ENCODE measurements at places on chromosomes 13 and 19.

- DNase-seq, result peak; percentile 25
Observed at GRCh38 chr19:58218899-58219298, 9.8 kb upstream of the ZNF544 start.

GRCh38 chr13:97849305-97849704, 104.2 kb upstream of the IPO5 start:
- peak; percentile 50 for DNase-seq

- DNase-seq, result no peak
Observed at GRCh38 chr13:22049384-22049783, 378.5 kb downstream of the FGF9 start.

DNA sequence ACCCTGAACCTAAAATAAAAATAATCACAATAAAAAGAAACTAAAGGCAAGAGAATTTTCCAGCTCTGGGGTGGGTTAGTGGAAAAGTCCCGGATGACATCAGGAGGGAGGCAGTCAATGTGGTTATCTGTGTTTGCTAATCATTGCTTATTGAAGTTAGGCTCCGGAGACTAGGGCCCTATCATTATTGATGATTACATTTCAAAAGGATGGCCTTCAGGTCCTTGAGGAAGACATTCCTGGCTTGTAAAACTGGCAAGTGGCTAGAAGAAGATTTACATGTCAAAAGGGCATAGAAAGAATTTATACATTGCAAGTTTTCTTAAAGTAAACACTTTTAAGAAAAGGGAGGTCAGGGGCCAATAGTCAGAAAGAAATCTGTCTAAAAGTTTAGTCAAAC, 123.4 kb downstream of the POSTN start:
- no peak for DNase-seq

DNA sequence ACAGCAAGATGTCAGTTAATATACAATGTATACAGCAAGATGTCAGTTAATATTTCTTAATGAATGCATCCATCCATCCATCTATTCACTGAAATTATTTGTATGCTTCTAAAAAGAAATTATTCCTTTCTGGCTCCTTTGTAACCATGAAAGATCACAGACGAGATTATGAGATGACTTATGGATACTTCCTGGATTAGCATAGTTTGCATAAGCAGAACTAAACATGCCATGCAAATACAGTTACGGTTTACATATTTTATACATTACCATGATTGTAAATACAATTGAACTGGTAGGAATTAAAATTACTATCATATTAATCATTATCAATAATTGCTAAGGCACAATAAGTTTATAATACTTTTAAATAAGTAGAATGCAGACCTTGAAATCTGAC, 32.7 kb downstream of the NALCN start:
- DNase-seq, result no peak

- DNase-seq, result peak; percentile 67
Observed at GRCh38 chr13:23980160-23980551, 82.9 kb upstream of the C1QTNF9B start.

DNA sequence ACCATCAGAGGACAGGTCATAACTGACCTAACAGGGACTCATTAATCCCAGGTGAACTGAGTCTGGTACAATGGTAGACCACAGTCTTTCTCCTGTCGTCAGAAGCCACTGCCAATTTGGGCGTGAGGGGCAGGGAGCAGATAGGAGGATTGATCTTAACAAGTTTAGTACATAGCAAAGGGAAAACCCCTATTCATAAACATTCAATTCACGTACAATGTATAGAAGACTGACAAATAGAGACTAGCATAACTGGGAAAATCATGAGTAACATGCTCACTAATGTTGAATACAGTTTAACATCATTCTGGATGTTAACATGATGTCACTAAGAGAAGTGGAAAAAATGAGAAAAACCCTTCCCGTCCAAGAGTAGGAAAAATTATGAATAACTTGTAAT, 54.1 kb downstream of the SLC7A1 start:
- DNase-seq, result no peak

DNA sequence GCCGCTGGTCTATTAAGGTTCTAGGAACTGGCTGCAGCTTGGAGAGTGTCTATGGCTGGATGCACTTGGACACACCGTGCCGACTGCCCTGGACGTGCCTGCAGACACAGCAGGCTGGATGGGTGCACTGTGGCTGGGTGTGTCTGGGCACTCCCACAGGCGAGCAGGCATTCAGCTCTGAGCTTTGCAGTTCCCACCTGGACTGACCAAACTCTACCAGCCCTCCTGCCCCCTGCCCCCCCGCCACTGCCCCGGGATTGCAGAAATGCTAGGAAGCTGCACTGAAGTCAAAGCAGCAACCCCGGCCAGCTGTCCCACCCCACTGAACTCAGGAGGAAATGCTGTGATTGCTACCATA, 7.0 kb upstream of the LRP3 start:
- DNase-seq, result no peak

DNA sequence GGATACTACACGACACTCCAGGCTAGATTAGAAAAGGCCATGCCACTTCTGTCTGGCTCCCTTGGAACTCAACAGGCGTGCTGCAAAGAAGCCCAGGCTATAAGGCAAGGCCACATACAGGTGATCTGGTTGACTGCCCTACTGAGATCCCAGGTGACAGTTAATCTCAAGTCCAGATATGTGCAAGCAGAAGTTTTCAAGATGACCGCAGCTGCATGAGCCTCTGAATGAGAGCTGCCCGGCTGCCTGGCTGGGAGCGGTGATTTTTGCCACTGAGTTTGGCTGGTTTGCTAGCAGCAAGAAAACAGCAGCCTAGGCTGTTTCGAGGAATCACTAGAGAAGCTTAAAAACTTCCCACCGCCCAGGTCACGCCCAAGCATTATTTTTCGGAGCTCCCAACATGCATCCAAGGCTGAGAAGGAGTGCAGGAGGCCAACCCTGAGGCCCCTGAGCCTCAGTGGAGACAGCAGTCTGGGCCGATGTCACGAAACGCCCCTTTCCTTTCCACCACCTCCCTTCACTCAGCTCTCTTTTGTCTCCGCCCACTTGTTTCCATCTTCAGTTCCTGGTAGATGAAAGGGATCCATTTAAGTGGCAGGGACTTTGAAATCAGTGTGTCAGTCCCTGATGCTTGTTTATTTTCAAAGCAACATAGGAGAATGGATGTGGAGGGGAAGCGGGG, 14.0 kb upstream of the URI1 start:
- no peak for DNase-seq

- DNase-seq, result peak; percentile 9
Observed at GRCh38 chr13:83730674-83731073, 151.6 kb downstream of the SLITRK1 start.

DNA sequence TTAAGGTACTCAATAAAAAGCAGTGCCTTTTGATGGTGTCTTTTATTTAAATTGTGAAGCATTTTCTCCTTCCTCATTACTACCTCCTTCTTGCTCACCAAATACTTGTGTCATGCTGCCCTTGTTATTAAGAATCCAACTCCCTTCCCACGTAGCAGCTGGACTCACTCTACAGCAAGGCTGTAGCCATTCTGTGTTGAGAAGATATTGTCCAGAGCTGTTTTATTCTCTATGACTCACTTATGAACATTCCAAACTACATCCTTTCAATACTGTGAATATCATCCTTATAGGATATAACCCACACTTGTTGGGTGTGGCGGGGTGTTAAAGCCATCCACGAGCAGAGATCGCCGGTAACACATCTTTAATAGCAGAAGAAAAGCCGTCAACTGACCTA, 1671.5 kb upstream of the SLC10A2 start:
- DNase-seq, result no peak

DNA sequence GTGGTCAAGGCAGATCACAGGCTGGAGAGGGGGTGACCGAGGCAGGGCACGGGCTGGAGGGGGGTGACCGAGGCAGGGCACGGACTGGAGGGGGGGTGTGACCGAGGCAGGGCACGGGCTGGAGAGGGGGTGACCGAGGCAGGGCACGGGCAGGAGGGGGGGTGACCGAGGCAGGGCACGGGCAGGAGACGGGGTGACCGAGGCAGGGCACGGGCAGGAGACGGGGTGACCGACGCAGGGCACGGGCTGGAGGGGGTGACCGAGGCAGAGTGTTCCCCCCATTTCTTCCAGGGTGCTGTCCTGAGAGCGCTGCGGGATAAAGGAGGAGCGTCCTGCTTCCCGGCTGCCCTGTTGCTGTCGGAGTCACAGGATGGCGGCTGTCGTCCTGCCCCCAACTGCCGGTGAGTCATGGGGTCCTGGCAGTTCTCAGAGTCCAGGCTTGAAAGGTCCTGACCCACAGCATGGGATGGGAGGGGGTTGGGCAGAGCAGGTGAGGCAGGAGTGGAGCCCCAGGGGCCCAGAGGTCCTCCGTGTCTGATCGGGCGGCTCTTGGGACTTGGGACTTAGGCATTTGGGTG, 5.3 kb downstream of the ZNF557 start:
- no peak for DNase-seq

- no peak for DNase-seq
Observed at GRCh38 chr13:28429096-28429495, 65.8 kb downstream of the FLT1 start.

GRCh38 chr13:99655351-99656091, 154.2 kb downstream of the TM9SF2 start:
- DNase-seq, result peak; percentile 91

DNA sequence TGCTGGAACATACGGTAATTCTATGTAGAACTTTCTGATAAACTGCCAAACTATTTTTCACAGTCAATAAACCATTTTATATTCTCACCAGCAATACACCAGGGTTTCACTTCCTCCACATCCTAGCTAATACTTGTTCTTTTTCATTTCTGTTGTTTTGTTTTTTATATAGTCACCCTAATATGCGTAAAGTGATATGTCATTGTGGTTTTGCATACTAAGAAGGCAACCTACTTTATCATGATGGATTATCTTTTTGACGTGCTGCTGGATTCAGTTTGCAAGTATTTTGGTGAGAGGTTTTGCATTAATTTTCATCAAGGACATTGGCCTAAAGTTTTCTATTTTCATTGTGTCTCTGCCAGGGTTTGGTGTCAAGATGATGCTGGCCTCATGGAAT, 1384.1 kb downstream of the UQCRFS1 start:
- no peak for DNase-seq

DNA sequence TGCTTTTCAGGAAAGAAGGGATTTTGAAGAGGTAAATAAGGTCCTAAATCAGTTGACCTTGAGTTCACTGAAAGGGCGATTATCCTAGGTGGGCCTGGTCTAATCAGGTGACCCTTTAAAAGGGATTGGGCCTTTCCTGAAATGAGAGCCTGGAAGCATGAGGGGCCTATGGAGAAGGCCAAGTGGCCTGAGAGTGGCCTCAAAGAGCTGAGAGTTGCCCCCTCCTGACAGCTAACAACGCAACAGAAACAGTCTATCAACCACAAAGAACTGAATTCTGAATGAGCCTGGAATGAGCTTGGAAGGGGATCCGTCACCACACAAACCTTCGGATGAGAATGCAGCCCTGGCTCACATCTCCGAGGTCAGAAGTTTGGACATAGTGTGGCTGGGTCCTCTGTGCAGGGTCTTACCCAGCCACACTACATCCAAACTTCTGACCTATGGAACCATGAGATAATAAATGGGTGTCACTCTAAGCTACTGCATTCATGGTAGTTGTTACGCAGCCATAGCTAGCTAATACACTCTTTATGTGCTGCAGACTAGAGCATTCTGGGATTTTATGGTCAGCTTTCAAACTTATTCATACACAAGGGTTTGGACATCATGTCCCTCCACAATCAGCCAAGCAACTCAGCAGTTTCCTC, 72.0 kb downstream of the GNG7 start:
- DNase-seq, result no peak

DNA sequence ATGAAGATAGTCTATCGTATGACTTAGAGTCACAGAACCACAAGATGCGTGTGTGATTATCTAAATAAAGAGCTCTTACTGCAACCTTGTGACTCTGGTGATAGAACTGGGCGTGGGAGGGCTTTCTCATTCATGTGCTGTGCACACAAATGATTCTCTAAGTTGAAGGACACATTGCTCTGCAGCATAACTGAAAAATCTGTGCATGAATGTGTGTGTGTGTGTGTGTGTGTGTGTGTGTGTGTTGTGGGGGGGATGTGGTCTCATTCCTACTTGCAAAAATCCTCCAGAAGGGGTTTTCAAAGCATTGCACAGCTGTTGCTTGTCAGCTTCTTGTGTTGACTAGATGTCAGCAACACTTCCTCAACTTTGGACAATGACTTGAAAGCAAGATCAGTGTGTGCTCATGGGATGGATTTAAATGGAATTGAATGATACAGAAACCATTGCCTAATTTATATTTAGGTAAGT, 22.4 kb downstream of the LRCH1 start:
- DNase-seq, result peak; percentile 18

GRCh38 chr13:102657630-102658029, 37.2 kb downstream of the METTL21C start:
- DNase-seq, result no peak

DNA sequence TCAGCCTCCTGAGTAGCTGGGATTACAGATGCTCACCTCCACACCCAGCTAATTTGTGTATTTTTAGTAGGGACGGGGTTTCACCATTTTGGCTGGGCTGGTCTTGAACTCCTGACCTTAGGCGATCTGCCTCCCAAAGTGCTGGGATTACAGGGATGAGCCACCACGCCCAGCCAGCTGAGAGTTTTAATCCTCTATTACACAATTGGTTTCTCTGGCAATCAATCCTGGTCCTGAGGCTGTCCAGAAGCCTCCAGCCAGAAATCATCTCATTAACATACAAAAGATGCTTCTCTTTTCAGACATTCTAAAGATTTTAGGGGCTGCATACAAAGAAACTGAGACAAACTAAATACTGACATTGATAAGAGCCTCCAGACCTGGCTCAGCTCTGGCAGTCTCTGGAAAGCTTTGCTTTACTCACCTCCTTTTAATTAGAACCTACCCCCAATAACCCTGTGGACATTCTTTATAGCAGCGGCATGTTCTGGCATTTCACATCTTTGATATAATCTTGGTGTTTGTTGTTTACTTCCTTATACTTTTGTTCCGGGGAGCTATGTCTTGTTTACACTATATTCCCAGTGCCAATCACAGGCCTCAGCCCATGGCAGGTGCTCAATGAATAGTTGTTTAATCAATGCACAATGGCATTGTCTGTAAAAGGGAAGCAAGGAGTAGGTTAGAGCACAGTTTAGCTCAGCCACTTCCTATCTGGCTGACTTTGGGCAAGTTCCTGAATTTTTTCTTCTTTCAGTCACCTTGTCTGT, 4.1 kb upstream of the ZNF724 start:
- DNase-seq, result no peak

DNA sequence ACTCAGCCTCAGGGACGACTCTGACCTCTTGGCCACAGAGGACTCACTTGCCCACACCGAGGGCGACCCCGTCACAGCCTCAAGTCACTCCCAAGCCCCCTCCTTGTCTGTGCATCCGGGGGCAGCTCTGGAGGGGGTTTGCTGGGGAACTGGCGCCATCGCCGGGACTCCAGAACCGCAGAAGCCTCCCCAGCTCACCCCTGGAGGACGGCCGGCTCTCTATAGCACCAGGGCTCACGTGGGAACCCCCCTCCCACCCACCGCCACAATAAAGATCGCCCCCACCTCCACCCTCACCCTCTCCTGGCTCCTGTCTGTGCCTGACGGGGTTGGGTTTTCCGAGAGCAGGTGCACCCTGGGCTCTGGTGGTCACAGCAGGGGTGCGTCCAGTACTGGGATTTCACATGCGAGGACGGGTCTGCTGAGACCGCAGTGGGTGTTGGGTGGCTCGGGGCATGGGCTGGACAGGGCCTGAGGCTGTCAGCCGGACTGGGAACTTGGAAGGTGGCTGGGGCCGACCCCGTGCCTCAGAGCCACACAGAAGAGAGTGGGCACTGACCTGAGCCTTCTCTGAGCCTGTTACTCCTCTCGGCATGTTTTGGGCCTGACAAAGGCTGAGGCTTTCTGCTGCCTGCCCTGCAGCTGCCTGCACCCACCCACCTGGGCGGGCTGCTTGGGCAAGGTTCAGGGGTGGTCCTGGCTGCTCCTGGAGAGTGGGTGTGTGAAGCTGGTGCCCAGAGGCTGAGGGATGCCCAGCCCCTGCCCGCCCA, 6.3 kb upstream of the HCN2 start:
- DNase-seq, result no peak

- no peak for DNase-seq
Observed at GRCh38 chr13:28533441-28534166, 38.7 kb upstream of the FLT1 start.

Measured in epithelial cell of esophagus (primary cell).